ENCODE measurements at places on chromosomes 5 and 9.

- no peak for DNase-seq
Observed at GRCh38 chr9:95344735-95345325, 27.3 kb upstream of the FANCC start.

GRCh38 chr9:85960688-85961093, 19.7 kb downstream of the NAA35 start:
- DNase-seq = no peak

- no peak for DNase-seq
Observed at GRCh38 chr5:56601641-56602071, 213.7 kb upstream of the MAP3K1 start.

DNA sequence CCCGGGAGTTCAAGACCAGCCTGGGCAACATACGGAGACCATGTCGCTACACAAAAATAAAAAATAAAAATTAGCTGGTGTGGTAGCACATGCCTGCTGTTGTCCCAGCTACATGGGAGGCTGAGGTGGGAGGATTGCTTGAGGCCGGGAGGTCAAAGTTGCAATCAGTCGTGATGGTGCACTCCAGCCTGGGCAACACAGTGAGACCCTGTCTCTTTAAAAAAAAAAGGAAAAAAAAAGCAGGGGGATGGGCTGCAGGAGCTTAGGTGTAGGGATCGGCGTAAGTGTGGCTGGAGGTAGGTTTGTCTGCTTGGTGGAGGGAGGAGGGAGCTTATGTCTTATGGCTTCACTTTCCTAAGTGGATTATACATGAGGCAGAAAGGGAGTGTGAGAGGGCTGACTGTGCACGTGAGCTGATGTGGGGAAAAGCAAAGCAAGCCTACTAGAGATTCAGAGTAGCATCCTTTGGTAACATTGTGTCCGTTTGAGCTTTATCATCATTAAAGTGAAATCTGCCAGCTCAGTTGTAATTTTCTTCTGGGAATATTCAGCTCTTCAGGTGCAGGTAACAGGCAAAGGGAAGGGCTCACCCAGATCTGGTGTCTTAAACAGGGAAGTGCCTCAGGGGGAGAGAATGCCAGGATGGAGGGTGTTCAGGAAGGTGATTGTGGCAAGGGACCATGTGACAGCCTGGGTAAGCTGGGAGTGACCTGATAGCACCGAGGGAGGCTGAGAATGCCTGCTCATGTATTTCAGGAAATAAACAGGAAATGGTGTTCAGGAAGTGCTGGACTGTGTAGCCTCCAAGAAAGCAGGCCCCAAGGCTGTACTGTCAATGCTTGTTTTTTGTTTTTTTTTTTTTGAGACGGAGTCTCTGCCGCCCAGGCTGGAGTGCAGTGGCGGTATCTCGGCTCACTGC, 17.6 kb upstream of the SETX start:
- DNase-seq = no peak

DNA sequence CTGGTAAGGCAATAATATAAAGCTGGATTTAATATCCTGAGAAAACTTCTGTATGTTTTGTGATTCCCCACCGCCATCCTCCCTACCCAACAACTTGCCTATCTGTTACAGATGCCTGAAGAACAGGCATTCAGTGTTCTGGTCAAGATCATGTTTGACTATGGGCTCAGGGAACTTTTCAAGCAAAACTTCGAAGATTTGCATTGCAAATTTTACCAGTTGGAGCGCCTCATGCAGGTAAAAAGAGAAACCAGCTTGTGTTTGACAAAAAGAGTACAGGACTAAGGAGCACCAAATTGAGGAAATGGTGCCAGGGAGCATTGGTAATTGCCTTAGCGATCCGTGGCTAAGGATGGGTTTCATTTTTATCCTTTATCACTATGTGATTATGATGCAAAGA, 40.0 kb downstream of the GPR21 start:
- no peak for DNase-seq

DNA sequence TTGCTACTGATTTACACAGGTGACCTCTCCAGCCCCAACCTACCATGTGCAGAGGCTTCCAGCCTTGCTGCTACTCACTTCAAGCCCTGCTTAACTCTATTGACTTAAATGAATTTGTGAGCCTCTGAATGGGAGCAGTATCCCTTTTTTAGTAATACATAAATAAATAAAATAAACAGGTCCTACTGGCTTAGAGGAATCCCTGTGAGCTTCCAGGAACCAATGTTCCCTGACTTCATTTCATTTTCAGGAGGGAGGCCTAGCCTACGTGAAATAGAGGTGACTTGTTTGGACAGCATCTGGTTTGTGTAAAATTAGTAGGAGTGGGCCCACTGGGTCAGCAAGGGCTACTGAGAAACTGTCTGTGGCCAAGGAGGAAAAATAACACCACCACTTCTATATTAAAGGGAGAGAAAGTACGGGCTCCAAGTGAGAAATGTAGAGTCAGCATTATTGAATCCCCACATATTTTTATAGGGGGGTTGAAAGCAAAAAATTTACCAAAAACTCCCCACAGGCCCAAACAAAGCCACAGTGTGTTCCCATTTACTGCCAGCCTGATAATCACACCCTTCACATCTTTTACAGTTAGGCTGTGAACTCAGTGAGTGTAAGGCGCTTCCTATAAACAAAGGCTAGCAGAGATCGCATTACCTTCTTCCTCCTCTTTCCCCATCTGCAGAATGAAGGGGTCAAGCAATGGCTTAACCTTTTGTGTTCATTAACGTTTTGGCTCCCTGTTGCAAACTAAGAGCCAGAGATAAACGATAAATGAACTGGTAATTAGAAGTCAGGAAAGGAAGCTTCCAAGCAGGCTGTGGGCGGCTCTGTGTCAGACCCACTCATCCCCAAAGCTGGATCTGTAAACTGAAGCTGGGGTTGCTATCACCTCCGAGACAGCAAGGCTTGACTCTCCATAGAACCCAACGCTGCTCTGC, 138.8 kb upstream of the LIFR start:
- no peak for DNase-seq

DNA sequence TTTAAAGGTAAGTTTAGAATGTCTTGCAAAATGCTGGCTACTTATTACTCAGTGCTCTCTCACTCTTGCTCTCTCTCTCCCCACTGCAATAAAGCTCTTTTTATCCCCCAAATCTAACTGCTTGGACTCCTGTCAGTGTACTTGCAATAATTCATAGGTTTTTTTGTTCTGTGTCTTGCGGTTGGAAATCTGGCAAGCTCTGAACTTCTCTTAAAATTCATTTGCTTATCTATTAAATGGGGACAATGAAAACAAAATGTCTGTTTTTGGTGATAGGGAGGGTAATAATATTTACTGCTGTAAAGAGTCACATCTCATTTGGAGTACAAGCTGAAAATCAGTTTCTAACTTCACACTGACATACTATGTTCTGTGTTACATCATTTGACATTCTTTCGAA, 18.7 kb upstream of the OR13D1 start:
- DNase-seq = no peak

GRCh38 chr5:1410156-1411014, 34.9 kb downstream of the SLC6A3 start:
- no peak for DNase-seq

GRCh38 chr9:116543731-116544400, 143.2 kb upstream of the TRIM32 start:
- DNase-seq = no peak

DNA sequence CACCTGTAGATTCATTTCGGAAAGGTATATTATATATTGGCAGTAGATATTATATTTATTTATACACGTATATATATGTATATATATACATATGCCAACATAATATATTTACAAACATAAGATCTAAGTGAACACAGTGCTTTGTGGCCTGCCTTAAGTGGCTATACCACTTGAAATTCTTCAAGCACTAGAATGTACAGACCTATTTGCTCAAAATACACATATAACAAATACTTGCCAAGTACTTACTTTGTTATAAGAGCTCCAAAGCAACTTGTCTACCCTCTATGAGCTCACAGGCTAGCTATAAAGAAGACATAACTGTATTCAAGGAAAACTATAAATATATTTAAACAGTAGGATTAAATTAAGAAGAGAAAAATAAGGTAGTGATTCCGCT, 33.6 kb upstream of the SLC36A1 start:
- no peak for DNase-seq

DNA sequence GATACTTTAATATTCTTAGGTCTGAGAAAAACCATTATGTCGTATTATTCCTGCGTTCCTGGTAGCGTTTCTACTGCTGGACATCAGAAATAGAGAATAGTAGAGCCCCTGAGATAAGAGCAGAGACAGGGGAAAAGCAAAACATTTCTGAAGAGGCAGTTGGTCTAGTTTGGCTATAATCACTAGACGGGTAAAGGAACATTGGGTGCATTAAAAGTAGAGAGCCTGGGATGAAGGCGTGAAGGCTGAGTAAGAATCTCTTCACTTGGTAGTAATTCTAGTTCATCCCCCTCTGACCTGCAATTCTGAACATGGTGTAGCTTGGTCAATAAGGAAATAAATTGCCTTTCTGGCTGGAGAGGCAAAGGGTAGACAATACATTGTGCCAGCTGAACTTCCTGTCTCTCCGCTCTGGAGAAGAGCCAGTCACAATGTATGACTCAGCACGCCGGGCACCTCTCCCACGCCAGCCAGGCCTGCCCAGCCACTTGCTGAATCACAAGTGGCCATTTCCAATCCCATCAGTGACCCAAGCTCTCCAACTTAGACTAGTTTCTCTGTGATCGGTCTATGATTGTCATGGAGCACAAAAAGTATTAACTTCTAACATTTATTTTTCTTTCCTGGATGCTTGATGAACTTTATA, 75.4 kb downstream of the STK32A start:
- no peak for DNase-seq

- no peak for DNase-seq
Observed at GRCh38 chr9:115385383-115386122, 267.6 kb upstream of the TNC start.

- no peak for DNase-seq
Observed at GRCh38 chr9:35658968-35659220, 802 bp downstream of the CCDC107 start.

GRCh38 chr5:142432961-142433360, 108.1 kb upstream of the SPRY4 start:
- DNase-seq = peak; percentile 35

DNA sequence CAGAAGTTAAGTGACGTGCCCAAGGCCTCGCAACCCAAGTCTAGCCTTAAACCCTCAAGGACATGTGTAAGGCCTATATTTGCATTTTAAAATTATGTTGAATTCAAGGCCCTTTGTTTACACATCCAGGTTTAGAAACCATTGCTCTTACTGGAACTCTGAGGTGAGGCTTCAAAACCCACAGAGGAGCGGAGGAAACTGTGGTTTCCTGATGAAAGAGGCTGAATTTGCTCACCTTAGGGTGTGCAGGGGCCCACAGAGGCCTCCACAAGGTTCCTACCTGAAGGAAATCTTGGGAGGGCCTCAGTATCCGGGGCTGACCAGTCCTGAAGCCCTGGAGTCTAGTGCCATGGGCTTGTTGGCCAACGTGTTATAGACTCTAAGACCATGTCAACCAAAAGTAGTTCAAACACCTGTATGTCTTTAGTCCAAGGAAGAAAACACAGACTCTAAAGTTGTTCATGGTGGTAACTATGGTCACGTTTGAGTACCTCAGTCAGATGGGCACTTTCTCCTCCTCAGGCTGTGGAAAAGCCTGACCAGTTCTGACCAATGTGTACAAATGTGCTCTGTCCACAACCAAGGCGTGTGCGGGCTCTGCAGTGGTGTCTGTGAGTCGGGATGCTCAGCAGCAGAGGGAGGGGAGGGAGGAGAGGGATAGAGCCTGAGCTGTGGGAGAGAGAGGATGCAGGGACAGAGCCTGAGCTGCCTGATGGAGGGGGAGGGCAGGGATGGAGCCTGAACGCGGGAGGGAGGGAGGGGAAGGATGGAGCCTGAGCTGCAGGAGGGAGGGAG, 124.6 kb upstream of the ERCC6L2 start:
- no peak for DNase-seq

- no peak for DNase-seq
Observed at GRCh38 chr5:34639852-34640626, 16.1 kb upstream of the RAI14 start.

GRCh38 chr5:4907571-4907970, 232.6 kb upstream of the ADAMTS16 start:
- no peak for DNase-seq

GRCh38 chr5:60578315-60578714, 121.7 kb downstream of the DEPDC1B start:
- no peak for DNase-seq

- DNase-seq = no peak
Observed at GRCh38 chr5:3878267-3878666, 282.6 kb downstream of the IRX1 start.

- no peak for DNase-seq
Observed at GRCh38 chr5:75046366-75047142, 5.8 kb downstream of the GCNT4 start.

DNA sequence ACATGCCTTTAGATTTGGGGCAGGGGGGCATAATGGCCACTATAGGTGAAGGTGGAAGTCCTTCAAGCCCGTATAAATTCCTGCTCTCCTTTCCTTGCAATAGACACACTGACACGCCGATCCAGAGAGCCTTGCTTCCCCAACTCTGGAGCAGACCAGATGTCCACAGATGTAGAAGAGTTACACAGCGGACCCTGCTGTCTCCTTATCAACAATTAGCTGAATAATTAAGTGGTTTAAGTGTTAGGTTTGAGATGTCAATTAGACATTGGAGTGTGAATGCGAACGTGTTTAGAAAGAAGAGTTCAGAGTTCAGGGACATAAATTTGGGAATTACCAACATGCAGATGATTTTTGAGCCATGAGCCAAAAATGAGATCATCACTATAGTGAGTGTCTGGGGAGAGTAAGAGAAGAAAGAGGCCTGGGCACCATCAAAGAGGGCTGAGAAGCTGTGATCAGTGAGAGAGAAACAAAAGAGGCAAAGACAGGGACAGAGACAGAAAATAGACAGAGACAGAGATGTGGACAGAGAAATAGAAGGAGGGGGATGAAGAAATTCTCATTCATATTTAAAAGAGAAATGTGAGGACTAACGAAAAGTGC, 734.4 kb upstream of the ADAMTS16 start:
- DNase-seq = no peak

- no peak for DNase-seq
Observed at GRCh38 chr9:112005939-112006338, 109.3 kb downstream of the UGCG start.

DNA sequence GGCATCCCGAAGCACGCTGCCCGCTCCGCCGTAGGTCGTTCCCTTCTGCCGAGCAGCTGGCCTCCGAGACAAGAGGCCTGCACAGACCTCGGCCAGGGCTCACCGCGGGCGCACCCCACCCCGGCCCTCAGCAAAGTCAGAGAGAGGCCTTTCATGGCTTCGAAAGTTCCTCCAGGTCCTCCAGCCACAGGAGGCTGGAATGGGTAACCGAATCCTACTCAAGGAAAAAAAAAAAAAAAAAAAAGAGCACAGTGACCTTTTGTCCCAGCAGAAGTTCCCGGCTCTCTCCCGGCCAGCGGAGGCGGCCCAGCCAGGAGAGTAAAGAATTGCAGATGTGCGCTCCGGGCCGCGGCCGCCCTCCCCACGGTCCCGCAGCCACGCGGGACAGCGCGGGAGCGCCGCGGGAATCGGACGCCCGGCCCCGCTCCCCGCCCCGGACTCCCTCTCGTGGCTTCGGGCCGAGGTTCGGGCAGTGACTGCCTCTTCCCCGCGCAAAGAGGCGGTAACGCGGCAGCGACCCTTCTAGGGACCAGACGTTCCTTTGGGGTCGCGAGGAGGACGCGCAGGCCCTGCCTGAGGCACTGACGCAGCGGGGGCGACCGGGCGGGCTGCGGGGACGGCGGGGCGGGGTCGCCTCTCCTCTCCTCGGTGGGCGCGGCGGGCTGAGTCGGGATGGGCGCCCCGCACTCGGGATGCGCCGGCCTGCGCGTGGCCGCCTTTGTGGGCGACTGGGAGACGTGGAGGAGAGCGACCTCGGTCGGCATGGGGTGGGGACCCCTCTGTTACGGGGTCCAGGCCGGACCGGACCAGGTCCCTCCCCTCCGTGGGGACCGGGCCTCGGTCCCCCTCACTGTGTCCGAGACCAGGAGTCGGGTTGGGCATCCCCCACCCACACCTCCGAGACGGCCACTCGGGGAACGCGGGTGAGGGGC, 754 bp downstream of the GFPT2 start:
- DNase-seq = peak; percentile 23
